CD4-positive, alpha-beta T cell treated with Interleukin-1 beta for 1 hour (primary cell): ENCODE measurements at places on chromosomes 11 and 22.

- no peak for DNase-seq
Observed at GRCh38 chr22:31944700-31945442, 536 bp downstream of the YWHAH start.

GRCh38 chr11:36006556-36006955, 62.7 kb downstream of the LDLRAD3 start:
- DNase-seq, result no peak

DNA sequence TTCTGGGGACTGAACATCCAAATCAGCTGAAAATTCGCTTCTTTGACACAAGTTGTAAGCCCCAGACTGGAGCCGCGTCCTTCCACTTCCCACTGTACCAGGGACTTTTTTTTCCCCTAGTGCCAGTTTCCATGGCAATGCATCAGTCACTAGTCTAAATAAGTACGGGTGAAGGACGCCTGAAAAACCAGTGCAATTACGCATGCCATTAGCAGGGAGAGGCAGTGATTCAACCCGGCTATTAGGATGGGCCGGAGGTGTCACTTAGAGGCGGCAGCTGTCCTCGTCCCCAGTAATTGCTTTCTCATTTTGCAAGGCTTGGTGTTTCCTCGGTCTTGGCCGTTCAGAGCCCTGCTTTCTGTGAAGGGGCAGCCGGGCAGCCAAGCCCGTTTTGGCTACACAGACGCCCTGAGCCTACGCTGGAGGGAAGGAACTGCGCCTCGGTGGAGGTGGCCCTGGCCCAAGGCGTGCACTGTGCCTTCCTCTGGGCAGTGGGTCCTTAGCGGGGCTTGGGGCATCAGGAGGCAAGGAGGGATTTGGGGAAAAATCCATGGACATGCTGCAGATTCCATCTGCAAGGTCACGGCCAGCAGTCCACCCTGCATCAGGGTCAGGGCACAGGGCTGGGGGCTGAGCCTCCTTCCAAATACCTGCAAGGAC, 319.7 kb downstream of the CTTN start:
- DNase-seq, result no peak

DNA sequence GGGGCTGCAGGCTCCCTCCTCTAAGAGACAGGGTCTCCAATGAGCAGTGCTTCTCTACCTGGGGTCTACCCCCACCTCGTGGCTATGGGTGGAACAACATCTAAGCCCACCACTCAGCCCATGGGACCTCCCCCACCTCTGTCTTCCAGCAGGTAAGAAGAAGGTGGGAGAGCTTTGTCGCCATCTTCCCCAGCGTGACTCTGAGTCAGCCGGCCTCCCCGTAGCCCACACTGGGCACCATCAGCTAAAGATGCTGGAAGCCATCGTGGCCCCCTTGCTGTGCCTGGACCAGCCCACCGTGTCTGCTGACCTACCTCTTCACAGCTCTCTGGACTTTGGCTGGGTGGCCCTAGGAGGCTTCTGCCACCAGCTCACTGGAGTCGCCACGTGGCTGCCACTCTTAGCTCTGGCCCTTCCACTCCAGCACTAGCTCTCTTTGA, 944 bp downstream of the C11orf86 start:
- DNase-seq, result no peak

DNA sequence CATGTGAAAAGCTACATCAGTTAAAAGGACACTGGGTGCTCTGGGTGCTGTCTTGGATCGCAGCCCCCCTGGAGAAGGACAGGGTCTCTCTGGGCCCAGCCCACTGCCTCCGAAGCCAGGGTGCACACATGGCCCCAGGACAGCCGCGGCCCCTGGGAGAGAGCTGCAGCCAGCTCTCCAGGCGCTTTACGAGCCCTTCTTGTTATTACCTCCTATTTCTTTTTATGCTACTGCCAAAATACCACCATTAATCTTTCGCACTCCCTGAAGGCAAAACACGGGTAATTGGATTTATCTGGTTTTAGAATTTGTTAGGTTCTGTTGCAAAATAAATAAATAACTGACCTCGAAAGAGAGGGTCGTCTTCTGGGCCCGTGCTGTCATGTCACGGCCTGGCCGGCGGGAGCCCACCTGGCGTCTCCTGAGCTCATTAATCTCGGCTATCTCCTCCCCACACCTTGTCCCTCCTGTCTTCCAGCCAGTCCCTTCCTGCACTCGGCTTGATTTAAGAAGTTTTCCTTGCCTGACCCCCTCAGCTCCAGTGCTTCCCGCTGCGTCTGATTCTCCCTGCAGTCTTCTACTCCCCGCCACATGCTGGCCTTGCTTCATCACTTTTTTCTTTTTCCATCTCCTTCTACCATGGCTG, 611.7 kb downstream of the OPCML start:
- DNase-seq, result no peak

DNA sequence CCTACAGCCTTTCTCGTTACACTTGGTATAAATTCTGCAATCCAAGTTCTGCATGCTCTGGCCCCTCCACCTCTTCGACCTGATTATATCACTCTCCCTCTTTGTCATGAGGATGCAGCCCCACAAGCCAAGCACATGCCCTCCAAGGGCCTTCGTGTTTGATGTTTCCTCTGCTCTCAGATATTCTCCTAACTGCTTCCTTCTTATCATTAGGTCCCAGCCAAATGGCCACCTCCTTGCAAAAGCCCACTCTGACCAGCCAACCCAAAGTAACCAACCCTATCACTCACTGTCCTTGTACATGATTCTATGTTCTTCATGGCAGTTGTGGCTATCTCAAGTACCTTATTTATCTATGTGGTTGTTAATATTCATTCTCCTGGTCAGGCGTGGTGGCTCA, 38.3 kb upstream of the LRRC55 start:
- DNase-seq, result no peak
